ENCODE measurements at places on chromosomes 5 and 9. TPM values are rescaled to one million over a fixed set of nuclear protein-coding genes. Genes with fewer than 3 reads are reported as not detected.

DNA sequence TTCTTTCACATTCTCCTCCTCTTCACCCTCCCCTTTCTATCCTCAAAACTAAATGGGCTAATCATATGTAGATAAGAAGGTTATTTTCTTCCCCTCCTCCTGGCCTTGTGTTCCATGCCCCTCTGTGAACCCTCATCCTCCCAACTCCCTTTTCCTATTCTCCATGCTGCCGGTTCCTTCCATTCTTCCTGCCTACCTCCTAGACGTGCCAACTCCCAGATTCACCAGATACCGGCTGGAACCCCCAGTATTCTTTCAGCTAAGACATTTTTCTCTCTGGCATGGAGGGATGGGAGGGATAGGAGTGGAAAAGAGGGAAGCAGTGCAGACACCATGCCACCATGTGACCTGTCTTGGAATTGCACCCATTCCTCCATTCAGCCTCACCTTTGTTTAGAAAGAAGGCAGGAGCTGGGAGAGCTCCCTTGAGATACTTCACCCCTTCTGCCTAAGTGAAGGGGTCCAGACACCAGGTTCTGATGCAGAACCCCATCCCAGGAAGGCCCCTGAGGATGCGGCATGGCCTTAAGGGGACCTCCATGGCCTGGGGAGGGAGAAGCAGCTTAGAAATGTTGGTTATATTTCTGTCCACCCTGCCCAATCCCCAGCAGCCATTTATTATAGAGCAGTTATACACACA is 4.8 kb downstream of the DNAJB5 start:
- H3K27me3 ChIP-seq, result peaks cover 24% of the 10 kb centered on the region
- H3K27ac ChIP-seq, result peak overlapping the region; percentile 92
- H3K36me3 ChIP-seq, result peaks cover 18% of the 10 kb centered on the region
- peak overlapping the region; percentile 86 for H3K4me3 ChIP-seq

DNA sequence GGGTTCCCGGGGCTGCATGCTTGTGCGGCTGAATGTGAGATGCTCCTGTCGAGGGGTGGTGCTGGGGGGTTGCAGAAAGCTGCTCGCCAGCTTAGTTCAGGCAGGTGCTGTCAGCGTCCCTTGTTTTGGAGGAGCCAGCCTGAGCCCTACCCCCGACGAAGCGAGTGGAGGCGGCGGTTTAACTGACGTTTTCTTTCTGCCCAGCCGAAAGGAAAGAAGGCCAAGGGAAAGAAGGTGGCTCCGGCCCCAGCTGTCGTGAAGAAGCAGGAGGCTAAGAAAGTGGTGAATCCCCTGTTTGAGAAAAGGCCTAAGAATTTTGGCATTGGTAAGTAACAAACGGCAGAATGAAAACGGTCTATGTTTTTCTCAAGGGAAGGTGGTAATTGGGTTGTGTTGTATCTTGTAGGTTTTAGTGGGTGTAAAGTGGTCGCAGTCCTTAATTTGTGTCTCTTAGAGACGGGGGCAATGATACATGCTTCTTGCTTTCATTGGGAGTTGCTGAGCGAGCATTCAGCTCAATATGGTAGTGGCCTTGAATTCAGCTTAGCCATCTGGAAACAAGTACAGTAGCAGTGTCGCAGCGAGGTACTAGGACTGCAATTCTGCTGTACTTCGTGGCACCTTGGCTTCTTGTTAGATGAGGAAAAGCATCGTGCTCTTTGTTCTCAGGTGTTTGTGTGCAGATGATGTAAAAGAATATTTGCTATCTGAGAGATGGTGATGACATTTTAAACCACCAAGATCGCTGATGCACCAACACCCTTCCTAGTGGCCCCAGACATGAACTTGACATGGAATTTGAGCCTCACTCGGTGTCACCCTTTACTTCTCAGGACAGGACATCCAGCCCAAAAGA is 928 bp downstream of the RPL7A start:
- peaks cover 17% of the 10 kb centered on the region for H3K36me3 ChIP-seq
- H3K4me3 ChIP-seq, result peak overlapping the region; percentile 97
- H3K4me1 ChIP-seq, result peaks cover 20% of the 10 kb centered on the region
- H3K27ac ChIP-seq, result peak overlapping the region; percentile 99

- no peak overlapping the region for H3K4me3 ChIP-seq
- no peak overlapping the region for H3K27ac ChIP-seq
- H3K36me3 ChIP-seq, result no peaks in the 10 kb centered on the region
- no peak for DNase-seq
These were observed 110.0 kb downstream of the MTRR start for GRCh38 chr5:7978991-7979390.

GRCh38 chr5:10124287-10124686 is 125.4 kb downstream of the ATPSCKMT start:
- H3K4me1 ChIP-seq, result no peaks in the 10 kb centered on the region
- no peak for DNase-seq
- H3K27ac ChIP-seq, result no peak overlapping the region
- peaks cover 4% of the 10 kb centered on the region for H3K27me3 ChIP-seq
- no peak overlapping the region for H3K4me3 ChIP-seq

- peak; percentile 15 for DNase-seq
- H3K27ac ChIP-seq, result no peak overlapping the region
- no peak overlapping the region for H3K4me3 ChIP-seq
- no peaks in the 10 kb centered on the region for H3K27me3 ChIP-seq
These were observed 235.6 kb upstream of the RPS23 start for GRCh38 chr5:82513738-82514137.

DNA sequence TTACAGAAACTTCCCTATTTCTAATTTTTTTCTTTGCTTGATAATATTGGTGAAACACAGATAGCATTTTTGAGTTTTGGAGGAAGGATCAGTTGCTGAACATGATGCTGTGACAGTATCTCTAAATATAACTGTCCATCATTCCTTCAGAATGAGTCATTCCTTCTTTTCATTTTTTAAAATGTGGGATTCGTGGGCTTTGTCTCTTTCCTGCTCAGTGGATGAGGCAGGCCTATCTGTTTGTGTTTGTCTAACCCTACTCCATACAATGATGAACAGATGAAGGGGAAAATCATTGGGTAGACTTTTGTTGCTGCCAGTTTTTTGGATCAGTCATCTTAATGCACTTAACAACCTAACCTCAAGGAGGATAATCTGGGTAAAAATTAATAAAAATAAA is 15.7 kb upstream of the OR13C8 start:
- H3K36me3 ChIP-seq, result peaks cover 6% of the 10 kb centered on the region
- H3K27me3 ChIP-seq, result peaks cover 4% of the 10 kb centered on the region
- H3K27ac ChIP-seq, result no peak overlapping the region
- DNase-seq, result no peak
- H3K4me3 ChIP-seq, result no peak overlapping the region

DNA sequence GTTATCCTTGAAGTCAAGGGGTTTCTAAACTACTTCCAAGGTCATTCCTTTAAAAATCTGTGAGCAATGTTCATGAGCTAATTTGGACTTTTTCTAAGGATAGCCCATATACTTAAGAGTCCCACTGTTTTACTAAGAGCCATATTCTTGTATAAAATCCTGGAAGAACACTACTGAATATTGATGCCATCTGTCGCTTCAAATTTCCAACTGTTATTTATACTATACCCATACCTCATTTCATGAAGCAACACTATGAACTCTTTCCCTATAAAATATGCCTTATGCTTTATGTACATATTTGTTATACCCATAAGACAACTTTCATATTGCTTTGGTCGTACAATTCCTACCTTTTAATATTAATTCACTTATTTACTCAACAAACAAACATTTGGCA is 12.4 kb upstream of the ANKRD55 start:
- H3K27me3 ChIP-seq, result no peaks in the 10 kb centered on the region
- H3K27ac ChIP-seq, result no peak overlapping the region
- no peaks in the 10 kb centered on the region for H3K36me3 ChIP-seq
- H3K4me1 ChIP-seq, result no peaks in the 10 kb centered on the region

GRCh38 chr5:93208141-93208751 is 372.8 kb downstream of the NR2F1-AS1 start:
- no peak for DNase-seq
- no peak overlapping the region for H3K27ac ChIP-seq
- H3K27me3 ChIP-seq, result no peaks in the 10 kb centered on the region

DNA sequence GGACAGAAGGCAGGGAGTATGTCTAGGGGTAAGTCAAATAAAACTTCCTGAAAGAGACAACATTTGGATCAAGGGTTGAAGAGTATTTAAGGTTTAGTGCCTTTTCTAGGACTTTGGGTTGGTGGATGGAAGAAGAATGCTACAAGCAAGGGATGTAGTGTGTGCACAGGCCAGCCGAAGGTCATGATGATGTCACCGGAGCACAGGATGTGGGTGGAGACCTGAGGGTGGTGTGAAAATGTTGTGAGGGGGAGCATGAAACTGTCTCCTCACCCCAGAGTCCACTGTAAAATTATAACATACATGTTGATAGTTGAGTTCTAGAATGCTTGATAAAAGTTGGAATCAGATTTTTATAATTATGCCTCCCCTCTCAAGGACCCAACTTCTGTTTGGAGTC is 553.3 kb upstream of the SGCD start:
- no peak for DNase-seq
- no peaks in the 10 kb centered on the region for H3K36me3 ChIP-seq
- no peak overlapping the region for H3K4me3 ChIP-seq
- no peak overlapping the region for H3K27ac ChIP-seq
- no peaks in the 10 kb centered on the region for H3K4me1 ChIP-seq
- H3K27me3 ChIP-seq, result no peaks in the 10 kb centered on the region

GRCh38 chr9:114932502-114932901 is 2.1 kb upstream of the TNFSF8 start:
- H3K4me3 ChIP-seq, result no peak overlapping the region
- H3K27ac ChIP-seq, result no peak overlapping the region
- no peak for DNase-seq
- no peaks in the 10 kb centered on the region for H3K4me1 ChIP-seq

DNA sequence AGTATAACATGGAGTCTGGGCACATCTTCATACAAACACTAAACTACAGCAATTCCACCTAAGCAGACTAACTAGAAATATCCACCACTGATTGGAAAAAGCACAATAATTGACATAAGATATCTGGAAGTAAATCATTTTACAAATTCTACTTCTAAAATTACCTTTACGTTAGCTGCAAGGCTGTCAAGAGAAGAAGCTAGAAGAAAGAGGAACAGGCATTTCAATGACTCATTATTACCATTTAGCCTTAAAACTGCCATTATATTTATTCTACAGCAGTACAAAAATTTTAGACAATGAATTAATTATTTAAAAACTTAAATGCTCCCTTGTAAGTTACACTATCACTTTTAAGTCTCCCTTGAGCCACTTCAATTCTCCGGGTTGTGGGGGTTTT is 43.4 kb upstream of the PLPP6 start:
- H3K27me3 ChIP-seq, result peaks cover 2% of the 10 kb centered on the region
- no peak overlapping the region for H3K4me3 ChIP-seq
- no peaks in the 10 kb centered on the region for H3K4me1 ChIP-seq
- H3K36me3 ChIP-seq, result no peaks in the 10 kb centered on the region
- no peak for DNase-seq
- H3K27ac ChIP-seq, result no peak overlapping the region

DNA sequence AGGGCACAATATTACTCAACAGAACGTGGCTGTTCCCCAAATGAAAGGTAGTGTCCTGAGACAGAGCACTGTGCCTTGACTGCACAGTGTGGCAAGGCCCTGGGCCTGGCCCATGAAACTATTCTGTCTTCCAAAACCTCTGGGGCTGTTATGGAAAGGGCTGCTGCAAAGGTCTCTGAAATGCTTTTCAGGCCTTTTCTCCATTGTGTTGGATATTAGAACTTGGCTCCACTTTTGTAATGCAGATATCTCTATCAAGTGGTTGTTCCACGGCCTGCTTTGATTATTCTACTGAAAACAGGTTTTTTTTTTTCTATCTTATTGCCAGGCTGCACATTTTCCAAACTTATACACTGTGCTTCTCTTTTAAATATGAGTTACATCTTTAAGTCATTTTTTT is 777.5 kb upstream of the TYRP1 start:
- no peaks in the 10 kb centered on the region for H3K27me3 ChIP-seq
- H3K27ac ChIP-seq, result no peak overlapping the region
- H3K36me3 ChIP-seq, result no peaks in the 10 kb centered on the region
- no peak for DNase-seq
- no peak overlapping the region for H3K4me3 ChIP-seq

DNA sequence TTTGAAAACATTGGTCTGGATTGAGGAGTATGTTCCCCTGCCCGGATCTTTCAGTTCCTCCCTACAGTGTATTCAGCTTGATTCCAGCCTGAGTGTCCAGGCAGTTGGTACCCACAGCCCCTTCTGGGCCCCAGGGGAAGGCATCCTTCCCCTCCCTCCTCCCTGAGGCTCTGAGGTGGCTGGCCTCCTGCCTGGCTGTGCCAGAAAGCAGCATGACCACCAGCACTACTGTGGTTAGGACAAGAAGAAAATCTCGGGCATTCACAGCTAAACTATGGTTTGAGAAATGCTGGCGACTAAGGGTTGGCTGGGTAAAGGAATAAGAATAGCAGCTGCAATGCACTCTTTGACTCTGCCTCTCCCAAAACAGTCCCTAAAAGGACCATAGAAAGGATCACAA is 84.6 kb upstream of the LIFR start:
- peaks cover 10% of the 10 kb centered on the region for H3K4me1 ChIP-seq
- no peaks in the 10 kb centered on the region for H3K27me3 ChIP-seq
- DNase-seq, result peak; percentile 25
- no peaks in the 10 kb centered on the region for H3K36me3 ChIP-seq

DNA sequence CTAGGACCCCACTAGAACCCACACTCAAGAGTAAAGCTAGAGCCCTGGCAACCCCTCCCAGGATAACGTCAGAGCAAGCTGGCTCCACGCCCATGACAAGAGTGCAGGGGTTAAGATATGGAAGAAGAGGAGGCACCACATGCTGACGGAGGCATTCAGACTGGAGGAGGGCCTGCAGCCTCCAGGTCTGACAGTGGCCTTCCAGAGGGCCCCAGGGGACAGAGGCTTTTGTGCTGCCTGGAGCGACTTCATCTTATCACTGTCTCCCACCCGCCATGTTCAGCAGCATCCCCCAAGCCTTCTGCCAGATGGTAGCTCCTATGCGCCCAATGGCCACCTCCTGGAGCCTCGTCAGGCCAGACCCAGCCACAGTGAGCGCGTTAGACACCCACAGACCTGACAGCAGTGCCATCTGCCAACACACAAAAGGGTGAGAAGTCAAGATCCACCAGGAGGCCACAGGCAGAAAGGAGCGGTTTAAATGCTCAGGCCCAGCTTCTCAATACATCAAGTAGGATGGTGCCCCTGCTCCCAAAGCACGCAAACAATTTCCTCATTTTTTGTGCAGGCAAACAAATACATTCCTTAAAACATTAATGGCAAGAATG is 65.8 kb downstream of the C5orf15 start:
- H3K4me3 ChIP-seq, result peak overlapping the region; percentile 52
- peaks cover 15% of the 10 kb centered on the region for H3K27me3 ChIP-seq
- H3K27ac ChIP-seq, result peak overlapping the region; percentile 95
- peak; percentile 78 for DNase-seq
- H3K36me3 ChIP-seq, result no peaks in the 10 kb centered on the region

GRCh38 chr5:144304688-144305087 is 134.0 kb downstream of the KCTD16 start:
- H3K4me3 ChIP-seq, result no peak overlapping the region
- peaks cover 2% of the 10 kb centered on the region for H3K4me1 ChIP-seq
- H3K27me3 ChIP-seq, result no peaks in the 10 kb centered on the region
- H3K36me3 ChIP-seq, result no peaks in the 10 kb centered on the region
- no peak for DNase-seq
- no peak overlapping the region for H3K27ac ChIP-seq

The ACER2 gene
- total RNA-seq, result 30.5 TPM

The SPATA31D4 gene
- not detected for total RNA-seq

The PTGES2 gene
- 85.1 TPM for total RNA-seq

The CNTNAP3B gene
- 10.1 TPM for total RNA-seq

The CA9 gene
- total RNA-seq, result not detected

The GAPT gene
- not detected for total RNA-seq

The GABRA1 gene
- not detected for total RNA-seq

The FGF10 gene
- total RNA-seq, result not detected

The SMIM15 gene
- 39.7 TPM for total RNA-seq

The GADD45G gene
- total RNA-seq, result 124 TPM

The TAL2 gene
- 1.6 TPM for total RNA-seq

The PRKACG gene
- total RNA-seq, result not detected

The LIX1 gene
- total RNA-seq, result not detected

Measured in glutamatergic neuron (in vitro differentiated cells).